Activated T-cell treated with anti-CD3 and anti-CD28 coated beads, Interleukin-2, amount 50 U/mL, for 1 hour (primary cell): ENCODE measurements at places on chromosomes 13 and 19.

DNA sequence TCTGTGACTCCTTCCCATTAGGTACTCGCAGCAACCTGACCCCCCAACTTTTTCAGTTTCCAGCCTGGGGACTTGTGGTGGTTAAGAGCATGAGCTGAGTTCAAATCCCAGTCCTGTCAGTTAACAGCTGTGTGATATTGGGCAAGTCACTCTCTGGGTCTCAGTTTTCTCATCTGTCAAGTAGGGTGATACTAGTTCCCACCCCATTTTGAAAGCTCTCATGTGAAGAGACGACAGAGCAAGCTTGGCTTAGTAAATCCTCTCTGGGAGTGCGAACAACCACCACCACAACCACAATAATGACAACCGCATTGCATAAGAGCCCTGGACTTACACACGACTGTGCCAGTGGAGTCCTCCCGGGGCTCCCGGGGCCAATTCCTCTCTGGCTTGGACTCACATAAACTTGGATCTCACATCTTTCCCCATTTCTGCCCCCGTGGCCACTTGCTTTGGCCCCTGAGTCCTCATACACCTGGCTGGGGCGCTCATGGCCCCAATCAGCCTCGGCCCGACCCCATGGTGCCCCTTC, 454 bp downstream of the BLVRB start:
- DNase-seq: peak; percentile 24

- DNase-seq: no peak
Observed at GRCh38 chr19:29855741-29856500, 44.1 kb downstream of the CCNE1 start.

GRCh38 chr13:110150384-110151101, 156.4 kb downstream of the COL4A1 start:
- DNase-seq: no peak

GRCh38 chr13:93318534-93319254, 92.1 kb downstream of the GPC6 start:
- no peak for DNase-seq

- DNase-seq: no peak
Observed at GRCh38 chr13:38008636-38009035, 139.1 kb upstream of the TRPC4 start.

- DNase-seq: no peak
Observed at GRCh38 chr19:18161636-18162002, 8.7 kb downstream of the PIK3R2 start.

DNA sequence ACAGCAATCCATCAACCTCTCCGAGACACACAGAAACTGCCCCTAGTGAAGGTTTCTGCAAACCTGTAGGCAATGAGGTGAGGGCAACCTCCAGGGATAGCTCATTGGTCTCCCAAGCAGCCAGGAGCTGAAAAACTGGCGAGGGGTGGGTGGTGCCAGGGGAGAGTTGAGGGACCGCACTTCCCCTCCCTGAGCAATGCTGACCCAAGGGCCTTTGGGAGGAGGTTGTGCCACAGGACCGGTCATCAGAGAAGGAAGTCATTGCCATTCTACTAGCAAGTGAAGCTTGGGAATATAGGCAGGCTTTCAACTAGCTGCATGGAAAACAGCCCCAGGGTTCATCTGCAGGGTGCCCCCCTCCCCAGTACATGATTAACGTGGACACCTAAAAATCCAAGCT, 23.1 kb upstream of the MED4 start:
- no peak for DNase-seq
